Right renal cortex interstitium (tissue), 3 donors: ENCODE measurements at places on chromosomes 1 and 21. TPM values are rescaled to one million over a fixed set of nuclear protein-coding genes. Genes with fewer than 3 reads are reported as not detected.

DNA sequence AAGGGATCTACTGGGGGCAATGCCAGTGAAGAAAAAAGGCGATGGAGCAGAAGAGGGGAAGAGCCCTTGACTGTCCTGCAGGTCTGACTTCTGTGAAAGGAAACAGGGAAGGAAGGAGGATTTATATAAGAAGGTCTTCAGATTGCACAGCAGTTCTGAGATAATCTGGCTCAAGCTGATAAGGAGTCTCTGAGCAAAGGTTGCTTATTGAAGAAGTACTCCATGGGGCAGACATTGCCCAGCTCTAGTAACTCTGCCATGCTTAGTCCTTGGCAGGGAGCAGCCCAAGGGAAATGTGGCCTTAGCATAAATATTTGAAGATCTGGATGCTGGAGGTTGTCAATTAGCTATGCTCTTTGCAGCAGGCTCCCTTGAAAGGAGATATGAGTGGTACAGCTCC, 15.9 kb upstream of the TTF2 start:
- no peak for DNase-seq

DNA sequence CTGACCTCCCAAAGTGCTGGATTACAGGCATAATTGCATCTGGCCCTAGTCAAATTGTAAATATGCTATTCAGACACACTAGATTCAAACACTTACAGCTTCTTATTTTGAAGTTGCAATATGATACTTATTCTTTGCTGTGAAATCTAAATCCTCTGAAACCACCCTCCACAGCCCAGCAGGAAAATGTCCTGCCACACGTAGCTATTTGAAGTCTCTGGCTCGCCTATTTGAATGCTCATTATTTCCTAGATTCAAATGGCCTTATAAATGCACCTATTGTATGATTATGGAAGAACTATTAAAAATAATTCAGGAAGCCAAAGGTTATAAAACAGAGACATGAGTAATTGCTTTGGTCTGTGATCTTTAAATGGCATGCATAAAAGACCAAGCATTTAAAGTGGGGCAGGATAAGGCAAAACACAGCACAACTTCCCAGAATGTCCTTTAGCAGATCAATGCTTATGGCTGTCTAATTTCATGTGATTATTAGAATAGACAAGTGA, 26.6 kb upstream of the FBXO28 start:
- DNase-seq, result no peak

DNA sequence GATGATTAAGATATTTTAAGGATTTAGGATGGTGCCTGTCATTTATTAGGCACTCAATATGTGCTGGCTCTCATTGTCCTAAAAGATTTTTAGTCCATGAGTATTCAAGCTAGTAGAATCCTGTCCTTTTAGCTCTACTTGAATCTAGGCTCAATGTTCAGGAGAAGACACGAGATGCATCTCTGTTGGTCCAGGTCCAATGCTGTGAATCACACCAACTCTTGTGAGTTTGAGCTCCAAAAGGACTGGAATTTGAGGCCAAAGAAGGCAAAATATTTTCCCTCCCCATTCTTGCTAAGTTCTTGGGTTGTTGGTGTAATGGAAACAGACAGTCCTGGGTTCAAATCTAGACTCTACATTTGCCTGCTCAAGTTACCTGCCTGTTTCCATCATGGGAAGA, 1.4 kb upstream of the PODN start:
- DNase-seq, result no peak

DNA sequence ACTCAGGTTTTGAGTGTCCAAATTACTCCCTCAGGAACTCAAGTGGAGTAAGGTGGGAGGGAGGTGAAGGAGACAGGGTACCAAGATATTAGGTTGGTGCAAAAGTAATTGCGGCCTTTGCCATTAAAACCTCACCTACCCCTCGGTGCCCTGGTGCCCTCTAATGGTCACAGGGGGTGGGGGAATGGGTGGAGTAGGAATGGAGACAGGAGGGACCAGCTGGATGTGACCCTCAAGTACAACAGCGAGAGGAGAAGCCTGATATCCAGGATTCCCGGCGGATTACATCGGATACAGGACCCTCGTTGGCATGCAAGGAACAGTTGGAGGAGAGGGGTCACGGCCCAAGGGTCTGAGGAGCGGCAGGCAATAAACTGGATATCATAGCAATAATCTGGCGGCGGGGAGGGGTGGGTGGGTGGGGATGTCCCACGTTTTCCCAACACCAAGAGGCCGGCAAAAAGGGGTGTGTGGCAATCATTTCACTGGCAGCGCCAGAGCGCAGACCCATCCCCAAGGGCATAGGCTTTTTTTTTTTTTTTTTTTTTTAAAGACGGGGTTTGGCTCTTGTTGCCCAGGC, 4.3 kb upstream of the ZBTB7B start:
- no peak for DNase-seq

DNA sequence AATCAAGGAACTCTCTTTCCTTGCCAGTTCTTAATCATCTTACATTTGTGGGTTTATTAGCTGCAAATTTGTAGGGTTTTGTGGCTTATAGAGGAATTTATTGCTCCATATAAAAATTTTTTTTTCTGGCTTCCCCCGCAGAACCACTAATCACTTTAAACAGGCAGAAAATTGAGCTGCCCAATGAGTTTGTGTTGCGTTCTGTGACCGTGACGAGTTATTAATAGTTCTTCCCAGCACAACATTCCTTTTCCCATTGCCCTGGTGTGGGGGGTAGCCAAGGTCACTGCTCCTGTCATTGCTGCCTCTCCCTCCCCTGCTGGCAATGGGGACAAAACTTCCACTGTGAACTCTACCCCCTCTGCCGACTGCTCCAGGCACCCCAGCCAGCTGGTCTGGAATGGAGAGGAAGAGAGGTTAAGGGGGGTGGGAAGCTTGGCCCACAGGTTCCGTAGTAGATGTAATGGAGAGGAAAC, 55.1 kb downstream of the UBE2T start:
- no peak for DNase-seq

DNA sequence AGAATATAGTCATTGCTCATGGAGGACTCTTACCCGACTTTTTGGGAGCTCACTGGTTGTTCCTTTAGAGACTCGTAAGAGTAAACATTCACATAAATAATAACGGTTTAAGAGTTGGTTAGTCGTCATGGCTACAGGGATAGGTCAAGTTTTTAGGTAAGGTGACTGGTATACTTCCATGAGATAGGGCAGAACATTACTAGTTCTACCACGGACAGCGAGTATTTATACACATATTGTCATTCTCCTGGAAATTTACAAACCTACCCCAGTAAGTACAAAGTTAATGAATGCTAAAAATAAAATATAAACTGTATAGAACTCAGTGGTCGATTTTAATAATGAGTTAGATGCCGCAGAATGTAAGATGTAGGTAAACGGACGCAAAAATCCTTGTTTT, 1.2 kb upstream of the RYR2 start:
- DNase-seq, result no peak

DNA sequence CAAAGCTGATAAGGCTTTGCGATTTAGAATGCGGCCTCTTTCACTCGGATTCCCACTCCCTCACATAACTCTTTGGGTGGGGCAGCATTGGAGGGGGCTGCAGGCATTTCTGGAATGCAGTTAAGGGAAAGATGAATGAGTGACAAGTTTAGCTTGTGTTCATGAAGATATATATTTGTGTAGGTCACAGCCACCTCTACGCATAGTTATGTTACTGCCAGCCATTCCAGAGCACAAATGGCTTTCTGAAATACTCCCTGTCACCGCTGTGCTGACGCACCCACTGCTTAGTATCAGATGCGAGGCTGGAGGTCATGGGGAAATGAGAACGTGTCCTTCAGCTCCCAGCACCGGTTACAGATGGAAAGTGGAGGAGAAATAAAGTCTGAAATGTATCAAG, 54.1 kb upstream of the ATP1A1 start:
- DNase-seq, result no peak

DNA sequence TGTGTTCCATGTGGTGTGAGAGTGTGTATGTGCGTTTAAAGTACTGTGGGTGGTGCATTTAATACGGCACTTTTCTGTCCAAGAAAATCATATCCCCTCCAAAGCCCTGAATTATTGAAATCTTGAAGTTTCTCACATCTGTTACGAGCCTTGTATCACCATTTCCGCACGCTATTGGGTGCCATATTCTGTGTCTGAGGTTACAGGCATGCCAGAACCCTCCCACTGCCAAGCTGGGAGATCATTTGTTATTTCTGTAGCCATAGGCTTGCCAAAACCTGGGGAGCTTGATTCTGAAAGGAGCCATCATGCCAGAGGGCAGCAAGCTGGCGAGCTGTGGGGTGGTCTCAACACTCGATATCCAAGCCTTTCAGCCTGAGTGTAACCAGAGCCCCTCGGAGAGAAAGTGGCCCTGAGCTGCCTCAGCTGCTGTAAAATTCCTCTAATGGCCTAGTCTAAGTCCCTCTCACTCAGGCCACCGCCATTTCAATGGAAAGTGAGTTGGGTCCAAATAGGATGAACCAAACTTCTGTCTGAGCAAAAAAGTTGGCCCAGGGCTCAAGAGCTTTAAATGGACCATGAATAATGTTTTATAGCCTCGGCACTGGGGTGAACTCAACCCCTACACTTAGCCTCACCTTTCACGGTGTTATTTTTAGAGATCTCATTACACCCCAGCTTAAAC, 298.4 kb upstream of the DUSP10 start:
- no peak for DNase-seq

Gene FAM163A
- 0.85 TPM for polyA plus RNA-seq

Gene AMY1B
- polyA plus RNA-seq, result not detected

GRCh38 chr21:38241029-38241740, 15.6 kb upstream of the KCNJ15 start:
- no peak for DNase-seq

Gene OR2G3
- polyA plus RNA-seq, result not detected

- DNase-seq, result no peak
Measured at GRCh38 chr1:166129006-166129405, 37.8 kb downstream of the FAM78B start.

DNA sequence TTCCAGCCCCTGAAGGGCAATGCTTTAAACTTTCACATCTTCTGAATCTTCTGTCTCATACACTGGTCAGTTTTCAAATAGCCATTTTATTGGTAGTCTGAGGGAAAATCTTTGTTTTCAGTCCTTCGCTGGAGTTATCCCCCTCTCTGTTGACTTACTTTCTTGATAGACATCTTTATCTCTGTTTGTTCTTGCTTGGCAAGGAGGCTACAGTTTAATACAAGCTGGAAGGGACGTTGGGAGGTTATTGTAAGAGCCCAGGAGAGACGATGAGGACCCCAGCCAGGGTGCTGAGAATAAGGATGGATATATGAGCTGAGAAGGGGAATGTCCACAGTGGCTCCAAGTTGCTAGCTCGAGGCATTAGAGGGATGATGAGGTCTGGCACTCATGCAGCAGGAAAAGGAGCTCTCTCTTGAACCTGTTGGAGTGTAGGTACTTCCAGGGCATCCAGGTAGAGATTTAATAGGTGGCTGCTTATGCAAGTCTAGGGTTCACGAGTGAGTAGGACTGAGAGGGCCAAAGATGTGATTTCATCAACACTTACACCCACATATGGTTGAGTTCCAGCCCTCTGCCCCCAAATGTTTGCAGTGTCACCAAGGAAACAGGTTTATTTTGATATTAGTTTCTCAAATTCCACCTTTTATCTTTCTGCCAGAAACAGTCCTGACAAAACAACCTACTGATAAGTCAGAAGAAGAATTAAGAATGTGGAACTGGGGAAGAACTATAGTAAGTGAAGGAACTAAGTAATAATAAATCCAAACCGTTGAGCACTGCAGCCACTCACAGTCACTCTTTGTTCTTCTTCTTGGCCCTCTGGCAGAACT, 237.3 kb upstream of the PROX1 start:
- DNase-seq, result no peak

DNA sequence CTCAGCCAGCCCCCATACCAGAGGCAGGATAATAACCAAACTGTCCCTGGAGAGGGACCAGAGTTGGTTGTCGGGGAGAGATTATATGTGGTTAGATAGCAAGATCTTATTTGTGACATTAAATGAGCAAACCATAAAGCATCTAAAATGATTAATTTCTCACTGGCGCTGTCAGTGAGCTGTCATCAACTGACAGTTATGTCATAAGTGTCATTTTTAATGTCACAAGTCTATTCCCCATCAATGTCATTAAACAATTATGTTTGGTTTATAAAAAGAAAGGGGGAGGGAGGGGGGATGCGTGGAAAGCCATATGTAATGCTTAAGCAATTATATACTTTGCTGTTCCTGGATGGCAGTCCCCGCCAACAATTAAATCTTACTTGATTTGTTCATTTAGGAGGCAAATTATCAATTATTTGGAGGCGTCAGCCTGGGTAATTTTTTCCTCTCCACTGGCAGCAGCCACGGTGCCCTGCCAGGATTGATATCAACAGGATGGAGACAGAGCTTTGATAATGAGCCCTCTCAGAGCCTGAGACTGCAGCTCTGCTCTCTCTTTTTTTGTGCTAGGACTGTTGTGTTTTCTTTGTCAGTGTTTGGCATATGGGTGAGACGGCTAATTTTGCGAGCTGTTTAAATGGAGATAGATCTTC, 333.6 kb upstream of the CAMK1G start:
- no peak for DNase-seq

Gene SLC22A15
- 4.6 TPM for polyA plus RNA-seq

Gene SLC9C2
- 0.31 TPM for polyA plus RNA-seq

Gene C1orf87
- polyA plus RNA-seq, result 0.27 TPM

DNA sequence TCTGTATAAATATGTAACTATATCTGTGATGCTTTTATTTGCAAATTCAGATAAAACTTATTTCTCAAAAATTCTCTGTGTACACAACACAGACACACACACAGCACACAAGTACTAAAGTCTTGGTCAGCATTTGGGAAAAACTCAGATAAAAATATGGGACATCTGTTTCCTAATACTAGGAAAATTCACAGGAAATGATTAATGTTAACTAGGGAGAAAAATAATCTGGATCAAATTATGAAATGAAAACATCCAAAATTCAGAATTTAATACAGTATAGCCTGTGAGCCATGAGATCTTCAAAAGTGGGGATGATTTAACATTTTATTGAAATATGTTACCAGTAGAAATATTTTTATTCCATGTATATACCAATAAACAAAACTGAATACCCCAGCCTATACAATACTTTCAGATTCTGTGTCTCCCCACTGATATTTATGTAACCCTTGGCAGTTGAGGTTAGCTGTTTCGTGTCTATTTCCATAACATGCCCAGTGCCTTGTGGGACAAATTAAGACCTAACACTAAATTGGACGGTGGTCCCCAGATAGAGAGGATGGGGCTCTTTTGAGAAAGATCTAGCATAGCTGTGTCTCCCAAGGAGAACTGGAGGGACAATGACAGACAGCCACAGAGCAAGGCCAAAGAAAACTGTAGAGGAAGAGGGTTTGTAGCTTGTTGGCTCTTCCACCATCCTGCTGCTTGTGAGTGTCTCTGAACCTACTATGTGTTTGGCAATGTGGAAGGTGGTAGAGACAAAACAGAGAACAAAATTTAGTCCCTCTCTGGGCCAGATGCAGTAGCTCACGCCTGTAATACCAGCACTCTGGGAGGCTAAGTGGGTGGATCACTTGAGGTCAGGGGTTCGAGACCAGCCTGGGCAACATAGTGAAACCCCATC, 47.2 kb downstream of the GNG12 start:
- DNase-seq, result no peak

Gene LINGO4
- polyA plus RNA-seq, result 0.04 TPM

- no peak for DNase-seq
Measured at GRCh38 chr1:17375651-17376050, 3.7 kb downstream of the PADI6 start.
